Prostate gland (tissue), 2 donors: ENCODE measurements at places on chromosomes 4 and X. TPM values are rescaled to one million over a fixed set of nuclear protein-coding genes. Genes with fewer than 3 reads are reported as not detected.
A peak's percentile ranks its signal among the peaks of the same experiment; 100 is the strongest.

- no peak for DNase-seq
- H3K4me1 ChIP-seq, result no peaks in the 10 kb centered on the region
- no peaks in the 10 kb centered on the region for H3K27me3 ChIP-seq
- no peak overlapping the region for H3K27ac ChIP-seq
- H3K36me3 ChIP-seq, result no peaks in the 10 kb centered on the region
- no peak overlapping the region for H3K4me3 ChIP-seq
Observed at GRCh38 chrX:151985955-151986354, 11.5 kb upstream of the GABRE start.

- no peaks in the 10 kb centered on the region for H3K4me1 ChIP-seq
- no peak overlapping the region for H3K4me3 ChIP-seq
- no peaks in the 10 kb centered on the region for H3K27me3 ChIP-seq
- no peak for DNase-seq
- H3K36me3 ChIP-seq, result no peaks in the 10 kb centered on the region
Observed at GRCh38 chrX:71997320-71997719, 86.7 kb downstream of the NHSL2 start.

- no peaks in the 10 kb centered on the region for H3K36me3 ChIP-seq
- H3K4me1 ChIP-seq, result no peaks in the 10 kb centered on the region
- no peaks in the 10 kb centered on the region for H3K27me3 ChIP-seq
- DNase-seq, result peak; percentile 15
Observed at GRCh38 chr4:184473499-184474262, 669 bp downstream of the IRF2 start.

GRCh38 chr4:111475666-111476065, 669.6 kb upstream of the FAM241A start:
- no peak for DNase-seq
- H3K27me3 ChIP-seq, result no peaks in the 10 kb centered on the region
- H3K4me1 ChIP-seq, result no peaks in the 10 kb centered on the region

The UGT2B17 gene
- not detected for total RNA-seq

The GJB1 gene
- total RNA-seq, result 28.3 TPM

DNA sequence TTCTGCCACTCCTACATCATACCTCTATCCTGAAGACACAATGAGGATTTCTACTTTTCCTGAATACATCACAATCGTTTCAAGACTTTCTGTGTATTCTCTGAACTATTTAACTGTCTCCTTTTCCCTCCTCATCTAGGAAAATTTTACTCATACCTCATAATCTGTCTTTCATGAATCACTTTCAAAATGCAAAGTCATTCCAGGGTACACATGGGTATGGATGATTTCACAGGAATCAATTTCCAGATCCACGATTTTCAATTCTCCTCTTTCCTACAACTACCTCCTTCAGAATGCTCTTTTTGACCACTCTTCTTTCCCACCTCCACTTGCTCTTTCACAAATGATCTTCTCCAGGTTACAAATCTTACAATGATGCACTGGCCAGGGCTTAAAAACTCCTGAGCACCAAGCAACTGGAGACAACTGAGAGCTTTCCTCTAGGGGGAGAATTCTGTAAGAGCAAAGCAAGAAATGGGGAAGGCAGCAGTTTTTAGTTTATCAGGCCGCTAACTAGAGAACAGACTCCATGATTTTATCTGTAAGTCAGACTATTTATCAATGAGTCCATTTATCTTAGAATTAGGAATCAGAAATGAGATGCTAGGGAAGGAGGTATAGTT, 116.4 kb downstream of the PPP3CA start:
- H3K27me3 ChIP-seq, result no peaks in the 10 kb centered on the region
- no peaks in the 10 kb centered on the region for H3K4me1 ChIP-seq
- H3K36me3 ChIP-seq, result no peaks in the 10 kb centered on the region
- DNase-seq, result no peak

The SMR3B gene
- not detected for total RNA-seq

The MAGEA6 gene
- not detected for total RNA-seq

DNA sequence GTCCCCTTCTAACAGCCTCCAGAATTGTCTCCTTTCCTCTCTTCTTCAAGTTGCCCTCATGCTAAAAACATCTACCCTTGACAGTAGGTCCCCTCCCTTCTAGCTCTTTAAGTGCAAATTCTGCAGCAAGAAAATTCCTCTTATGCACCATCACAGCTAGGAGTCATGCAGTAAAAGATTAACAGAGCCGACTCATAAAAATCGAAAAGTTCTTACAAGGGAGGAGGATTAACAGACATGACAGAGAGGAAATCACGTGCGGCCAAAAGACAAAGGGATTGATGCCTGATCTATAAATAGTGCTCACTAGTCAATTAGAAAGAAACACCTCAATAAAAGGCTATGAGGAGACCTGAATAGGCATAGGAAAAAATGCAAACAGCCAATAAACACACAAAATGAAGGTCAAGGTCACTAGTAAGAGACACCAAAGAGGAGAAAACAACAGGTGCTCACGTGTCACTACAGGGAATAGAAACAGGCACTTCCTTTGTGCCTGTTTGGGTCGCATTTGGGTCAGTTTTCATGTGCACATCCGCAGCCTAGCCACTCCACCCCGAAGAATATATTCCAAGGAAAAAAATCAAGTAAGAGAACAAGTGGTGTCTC, 3.4 kb downstream of the RNF212 start:
- H3K4me1 ChIP-seq, result no peaks in the 10 kb centered on the region
- H3K27ac ChIP-seq, result no peak overlapping the region

- H3K36me3 ChIP-seq, result no peaks in the 10 kb centered on the region
- no peaks in the 10 kb centered on the region for H3K27me3 ChIP-seq
- H3K4me3 ChIP-seq, result no peak overlapping the region
- H3K4me1 ChIP-seq, result no peaks in the 10 kb centered on the region
- H3K27ac ChIP-seq, result no peak overlapping the region
Observed at GRCh38 chrX:11745881-11746280, 12.2 kb upstream of the MSL3 start.

DNA sequence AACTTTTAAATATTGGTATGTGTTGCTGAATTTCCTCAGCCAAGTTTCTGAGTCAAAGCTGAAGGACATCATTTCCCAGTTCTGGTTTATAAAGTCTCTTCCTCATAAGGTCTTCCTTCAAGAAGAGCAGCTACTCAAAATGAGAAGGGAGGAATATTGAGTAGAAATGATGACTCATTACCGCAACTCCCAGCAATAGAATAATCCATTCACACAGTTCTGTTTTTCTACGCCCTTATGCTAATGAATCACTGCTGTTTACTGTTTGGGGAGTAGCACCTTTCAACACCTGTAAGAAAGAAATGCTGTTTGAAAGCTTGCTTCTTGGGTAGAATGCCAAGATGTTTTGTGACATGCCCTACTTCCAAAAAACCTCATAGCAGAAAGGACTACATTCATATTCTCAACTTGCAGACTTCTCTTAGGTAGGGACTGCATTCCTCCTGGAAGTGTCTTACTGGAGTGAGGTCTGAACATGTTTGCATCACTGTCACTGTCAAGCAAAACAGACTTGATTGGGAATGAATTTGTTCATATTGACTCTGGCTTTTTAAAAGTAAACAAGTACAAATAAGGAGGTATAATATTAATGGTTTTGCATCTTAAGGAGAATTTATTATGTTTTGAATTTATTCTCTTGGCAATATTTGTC, 147.2 kb upstream of the BANK1 start:
- no peaks in the 10 kb centered on the region for H3K36me3 ChIP-seq
- H3K4me1 ChIP-seq, result no peaks in the 10 kb centered on the region
- H3K4me3 ChIP-seq, result no peak overlapping the region
- H3K27ac ChIP-seq, result no peak overlapping the region
- no peaks in the 10 kb centered on the region for H3K27me3 ChIP-seq

GRCh38 chr4:167079762-167080161, 154.5 kb downstream of the SPOCK3 start:
- H3K4me1 ChIP-seq, result no peaks in the 10 kb centered on the region
- H3K4me3 ChIP-seq, result no peak overlapping the region
- no peaks in the 10 kb centered on the region for H3K36me3 ChIP-seq
- no peaks in the 10 kb centered on the region for H3K27me3 ChIP-seq
- H3K27ac ChIP-seq, result no peak overlapping the region
